ENCODE measurements at places on chromosomes 7 and 10. TPM values are rescaled to one million over a fixed set of nuclear protein-coding genes. Genes with fewer than 3 reads are reported as not detected.

DNA sequence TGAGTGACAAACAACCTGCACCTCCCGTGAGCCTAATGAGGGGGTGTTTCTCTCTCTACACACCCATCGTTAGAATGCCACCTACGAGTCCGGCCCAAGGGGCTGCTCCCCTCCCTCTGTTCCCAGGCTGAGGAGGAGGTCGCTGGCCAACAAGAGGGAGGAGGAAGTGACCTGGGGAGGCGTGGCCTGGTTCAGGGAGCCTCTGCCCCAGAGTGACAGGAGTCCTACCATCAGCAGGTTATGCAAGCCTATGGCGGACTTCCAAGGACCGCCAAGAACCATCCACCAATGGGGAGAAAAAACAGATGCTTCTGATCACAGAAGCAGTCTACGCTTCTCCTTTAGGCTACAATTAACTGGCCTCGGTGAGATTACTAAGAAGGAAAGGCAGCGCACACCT lies 12.3 kb upstream of the EGFR start:
- DNase-seq, result no peak

POP7 gene
- total RNA-seq, result 28.2 TPM

GRCh38 chr10:81036257-81036656 lies 498.6 kb downstream of the SH2D4B start:
- DNase-seq, result no peak

DNA sequence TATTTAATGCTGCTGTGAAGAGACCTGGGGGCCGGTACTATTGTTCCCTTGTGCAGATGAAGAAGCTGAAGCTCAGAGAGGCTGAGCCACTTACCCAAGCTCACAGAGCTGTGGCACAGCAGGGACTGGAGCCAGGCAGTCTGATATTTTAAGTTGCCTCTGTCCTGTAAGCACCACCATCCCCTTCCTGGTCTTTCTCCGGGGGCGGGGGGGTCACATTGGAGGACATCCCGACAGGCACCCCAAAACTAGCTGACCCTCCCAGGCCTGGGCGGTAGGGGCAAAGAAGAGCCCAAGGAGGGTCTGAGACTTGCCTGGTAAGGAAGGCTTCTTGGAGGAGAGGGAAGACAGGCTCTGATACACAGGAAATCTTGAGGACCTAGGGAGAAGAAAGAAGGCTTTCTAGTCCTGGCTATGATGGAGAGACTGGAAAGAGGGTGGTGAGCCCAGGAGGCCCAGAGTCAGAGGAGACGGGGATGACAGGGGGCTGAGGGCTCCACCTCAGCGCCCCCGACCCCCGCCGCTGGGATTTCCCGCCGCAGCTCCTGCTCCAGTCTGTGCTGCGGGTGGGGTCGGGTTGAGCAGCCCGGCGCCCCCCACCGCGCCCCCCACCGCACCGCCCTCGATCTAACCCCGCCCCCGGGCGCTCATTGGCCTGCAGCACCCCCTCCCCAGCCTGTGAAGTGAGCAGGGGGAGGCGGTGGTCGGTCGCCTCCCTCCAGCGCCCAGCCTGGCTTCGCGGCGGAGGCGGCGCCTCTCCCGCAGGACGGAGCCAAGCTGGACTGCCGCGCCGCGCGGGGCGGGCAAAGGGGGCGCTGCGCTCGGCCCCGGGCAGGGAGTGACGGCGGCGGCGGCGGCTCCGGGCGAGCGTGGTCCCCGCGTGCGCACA lies at the start of gene ADCYAP1R1:
ADCYAP1R1 (plus strand) TSS at position 711 of the 889 bp plus-strand sequence. CDS start 10,957 bp downstream, outside the sequence.
- no peak for DNase-seq

- no peak for DNase-seq
These were observed 162.8 kb upstream of the BMPER start for GRCh38 chr7:33742521-33742920.

CXCL12 gene
- not detected for total RNA-seq

DNA sequence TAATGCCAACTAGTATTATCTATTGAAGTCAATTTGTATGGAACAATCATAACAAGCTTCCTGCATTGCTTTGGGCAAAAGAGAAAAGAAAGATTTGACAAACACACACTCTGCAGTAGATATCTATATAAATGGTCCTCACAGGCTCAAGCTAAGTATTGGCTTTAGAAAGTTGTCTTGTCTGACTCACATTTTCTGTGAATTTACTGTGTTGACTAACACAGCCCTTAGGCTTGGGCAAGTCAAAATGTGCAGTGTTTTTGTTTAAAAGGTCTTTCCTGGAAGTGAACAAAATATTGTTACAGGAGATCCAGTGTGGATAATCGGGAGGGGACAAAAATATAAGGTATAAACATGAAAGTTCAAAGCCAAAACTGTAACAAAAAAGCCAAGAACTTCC lies 194.4 kb downstream of the RELN start:
- no peak for DNase-seq

DNA sequence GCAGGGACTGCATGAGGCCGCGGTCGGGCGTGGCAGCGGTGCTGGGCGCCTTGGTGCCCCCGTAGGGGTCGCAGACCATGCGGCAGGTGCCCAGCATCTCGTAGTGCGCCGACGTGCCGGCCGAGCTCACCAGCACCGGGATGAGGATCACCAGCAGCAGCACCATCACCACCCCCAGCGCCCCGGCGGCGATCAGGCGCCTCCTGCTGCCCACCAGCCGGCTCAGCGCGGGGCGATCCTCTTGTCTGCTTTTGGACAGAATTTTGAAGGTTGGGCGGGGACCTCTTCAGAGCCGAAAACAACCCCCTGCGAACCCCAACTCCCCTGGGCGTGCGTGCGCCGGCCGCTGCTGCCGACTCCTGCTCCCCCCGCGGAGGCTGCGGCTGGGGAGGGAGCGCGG lies 779 bp downstream of the C1QL3 start:
- DNase-seq, result peak; percentile 26

DNA sequence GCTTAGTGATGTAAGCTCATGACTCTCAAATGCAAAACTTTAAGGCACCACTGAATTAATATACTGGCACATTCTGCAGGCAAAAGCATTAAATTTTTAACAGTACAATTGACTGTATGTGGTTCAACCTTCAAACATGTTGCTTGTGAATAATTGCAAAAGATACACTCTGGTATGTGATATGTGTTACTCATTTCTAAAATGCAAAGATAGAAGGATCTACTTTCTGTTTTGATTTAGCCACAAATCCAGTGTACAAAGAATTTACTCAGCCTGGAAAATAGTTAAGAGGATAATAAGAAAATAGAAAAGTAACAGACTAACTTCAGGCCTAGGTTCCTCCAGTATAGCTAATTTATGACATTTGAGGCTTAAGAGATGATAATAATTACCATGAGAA lies 66.6 kb upstream of the NOBOX start:
- no peak for DNase-seq

DNA sequence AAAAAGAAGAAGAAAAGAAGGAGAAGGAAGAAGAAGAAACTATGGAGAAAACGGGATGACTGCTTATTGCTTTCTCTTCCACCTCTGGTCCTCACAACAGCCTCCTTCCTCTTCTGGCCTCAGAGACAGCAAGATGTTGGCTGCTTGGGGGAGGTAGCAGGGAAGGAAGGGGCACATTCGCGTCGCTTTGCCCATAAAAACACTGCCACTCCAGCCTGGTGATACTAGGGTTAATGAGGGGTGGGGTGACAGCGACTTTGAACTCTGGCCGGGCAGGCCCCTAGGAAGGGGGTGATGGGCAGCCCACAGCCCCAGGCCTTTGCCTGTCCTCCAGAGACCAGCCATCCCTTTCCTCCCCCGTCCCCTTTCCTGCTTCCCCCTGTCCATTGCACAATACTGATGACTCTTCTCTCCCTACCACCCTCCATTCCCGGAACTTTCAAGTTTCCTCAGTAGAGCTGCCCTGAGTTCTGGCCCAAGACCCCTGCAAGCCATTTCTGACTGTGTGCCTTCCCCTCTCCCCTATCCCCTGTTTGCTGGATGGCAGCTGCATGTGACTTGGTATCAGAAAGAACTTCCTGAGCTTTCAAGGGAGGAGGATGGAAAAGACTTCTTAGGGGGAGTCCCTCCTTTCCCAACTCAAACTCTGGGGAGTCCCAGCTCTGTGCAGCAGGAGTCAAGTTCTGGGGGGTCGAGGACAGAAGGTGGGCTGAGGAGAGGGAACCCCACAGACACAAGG lies 2.2 kb upstream of the CUEDC2 start:
- no peak for DNase-seq

DNA sequence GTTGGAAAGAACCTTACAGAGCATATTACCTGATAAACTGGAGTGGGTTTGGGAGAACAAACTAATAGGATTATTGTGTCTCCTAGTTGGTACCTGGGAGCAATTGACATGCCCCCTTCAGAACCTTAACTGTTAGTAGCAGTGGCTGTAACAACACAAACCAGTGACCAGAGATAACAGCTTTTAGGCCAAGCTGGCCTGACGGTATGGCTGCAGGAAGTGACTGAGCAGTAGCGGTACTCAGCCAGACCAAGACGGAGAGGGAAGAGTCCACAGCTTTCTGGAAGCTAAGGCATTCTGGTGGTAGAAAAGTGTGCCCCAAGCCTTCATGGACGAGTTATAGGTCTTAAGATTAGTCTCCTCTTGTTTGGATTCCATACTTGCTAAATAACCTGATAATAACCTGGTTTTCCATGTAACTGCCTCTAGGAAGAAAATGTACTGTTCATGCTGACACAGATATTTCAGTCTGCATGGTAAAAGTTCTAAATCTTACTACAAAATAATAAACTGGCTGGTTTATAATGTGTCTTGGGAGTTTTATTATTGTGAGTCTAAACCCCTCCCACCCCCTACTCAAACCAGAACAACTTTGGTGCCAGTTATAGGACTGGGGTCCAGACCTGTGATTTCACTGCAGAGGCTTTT lies 11.3 kb downstream of the NOLC1 start:
- DNase-seq, result no peak

DNA sequence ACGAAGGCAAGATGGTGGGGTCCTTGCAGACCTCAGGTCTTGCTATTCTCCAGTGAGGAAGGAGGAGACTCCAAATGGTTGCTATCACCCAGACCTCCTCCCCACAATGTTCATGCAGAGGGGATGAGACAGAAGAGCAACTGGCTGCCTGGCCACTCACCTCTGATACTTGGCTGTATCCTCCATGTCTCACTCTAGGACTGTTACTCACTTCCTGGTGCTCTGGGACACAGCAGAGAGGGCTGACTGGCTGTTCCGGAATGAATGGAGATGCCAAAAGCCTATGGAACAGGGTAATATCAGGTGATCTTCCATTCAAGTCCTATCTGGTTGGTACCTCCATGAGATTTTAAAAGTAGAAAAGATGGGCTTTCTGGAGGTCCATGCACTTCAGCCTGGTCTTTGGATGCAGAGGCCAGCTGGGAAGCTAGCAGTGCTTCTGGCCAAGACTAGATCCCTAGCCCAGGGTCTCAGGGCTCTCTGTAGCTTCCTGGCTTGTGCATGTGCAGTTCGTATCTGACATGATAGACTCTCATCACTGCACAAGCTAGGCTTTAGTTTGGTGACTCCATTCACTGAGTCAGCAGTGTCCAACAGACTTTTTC lies 27.0 kb upstream of the ABI1 start:
- no peak for DNase-seq

DNA sequence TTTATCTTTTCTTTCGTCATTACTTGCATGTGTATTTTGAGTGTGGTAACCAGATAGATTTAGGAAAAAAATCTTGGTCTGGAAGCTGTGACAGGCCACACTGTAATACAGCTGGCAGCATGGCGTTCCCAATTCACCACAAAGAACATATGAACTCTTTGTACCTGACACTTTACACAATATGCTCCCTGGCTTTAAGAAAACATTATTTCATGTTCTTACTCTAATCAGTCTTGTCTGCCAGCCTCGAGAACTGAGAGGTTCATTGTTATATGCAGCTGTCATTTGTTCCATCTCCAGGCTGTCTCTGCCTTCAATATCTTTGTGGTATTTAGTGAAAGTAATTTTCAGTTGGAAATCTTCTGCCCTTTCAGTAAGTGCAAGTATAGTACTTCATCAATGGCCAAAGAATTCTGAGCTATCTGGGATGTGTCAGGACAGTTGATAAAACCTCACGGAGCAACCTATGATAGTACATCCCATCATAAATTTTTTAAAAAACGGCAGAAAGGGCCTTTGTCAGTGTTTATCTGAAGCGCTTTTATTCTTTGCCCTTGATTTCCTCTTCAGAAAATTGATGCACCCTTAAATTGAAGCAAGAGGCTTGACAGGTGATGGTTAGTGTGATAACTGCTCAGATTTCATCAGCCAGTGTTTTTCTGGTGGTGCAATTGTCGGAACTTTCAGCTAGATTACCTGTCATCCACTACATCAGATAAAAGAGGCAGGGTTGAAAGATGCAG lies 146.3 kb upstream of the SP8 start:
- DNase-seq, result no peak

- no peak for DNase-seq
These were observed 46.5 kb upstream of the C10orf71 start for GRCh38 chr10:49252313-49253034.
